ENCODE measurements at places on chromosomes 4 and X.

- DNase-seq: no peak
Observed at GRCh38 chrX:154056770-154057241, 37.1 kb upstream of the IRAK1 start.

DNA sequence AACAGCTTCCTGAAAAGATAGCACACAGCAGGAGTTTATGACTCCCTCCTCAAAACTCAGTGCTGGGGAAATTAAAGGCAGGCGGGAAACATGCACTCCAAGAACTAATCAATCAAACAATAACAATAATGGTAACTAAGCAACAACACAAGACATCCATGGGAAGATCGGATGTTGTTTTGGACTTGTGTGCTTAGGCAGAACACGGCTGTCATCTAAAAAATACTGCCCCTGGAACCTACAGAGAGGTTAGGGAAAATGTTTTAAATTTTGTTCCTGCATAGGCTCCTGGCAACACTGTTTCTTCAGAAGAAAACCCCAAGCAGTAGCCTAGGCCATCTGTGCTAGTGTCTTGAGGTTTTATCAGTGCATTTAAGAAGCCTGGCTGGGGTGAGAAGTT lies 1378.2 kb downstream of the STIM2 start:
- no peak for DNase-seq

GRCh38 chr4:104424475-104424941 lies 70.2 kb downstream of the CXXC4 start:
- DNase-seq: no peak

- DNase-seq: no peak
Observed at GRCh38 chrX:46850771-46851170, 13.9 kb downstream of the RP2 start.

GRCh38 chr4:111595456-111595855 lies 549.8 kb upstream of the FAM241A start:
- no peak for DNase-seq

GRCh38 chrX:94435799-94436198 lies 761.8 kb downstream of the FAM133A start:
- no peak for DNase-seq

GRCh38 chrX:110153896-110154295 lies 151.0 kb downstream of the TMEM164 start:
- no peak for DNase-seq

DNA sequence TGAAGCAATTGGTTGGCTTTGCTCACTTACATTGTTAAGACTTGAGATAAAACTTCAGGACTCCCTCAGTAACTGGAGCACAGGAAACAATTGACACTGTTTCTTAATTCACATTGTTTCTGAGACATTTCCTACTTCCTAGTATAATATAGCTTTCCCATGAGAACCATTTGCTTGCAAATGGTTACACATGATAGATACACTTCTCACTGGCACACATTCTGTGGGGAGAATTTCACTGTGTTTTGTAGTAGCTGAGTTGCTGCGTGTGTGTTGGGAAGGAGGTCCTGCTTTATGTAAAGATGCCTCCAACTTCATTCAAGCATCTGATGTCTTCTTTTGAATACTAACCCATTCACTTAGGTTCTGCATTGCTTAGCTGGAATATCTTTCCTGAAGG lies 85.3 kb upstream of the SLC4A4 start:
- no peak for DNase-seq

GRCh38 chrX:64394874-64395567 lies at the start of gene MTMR8:
Gene MTMR8 (minus strand): TSS chrX:64395452. CDS start chrX:64395363, 89 bp downstream.
- peak; percentile 42 for DNase-seq

GRCh38 chr4:28916585-28916984 lies 1803.6 kb upstream of the PCDH7 start:
- no peak for DNase-seq

DNA sequence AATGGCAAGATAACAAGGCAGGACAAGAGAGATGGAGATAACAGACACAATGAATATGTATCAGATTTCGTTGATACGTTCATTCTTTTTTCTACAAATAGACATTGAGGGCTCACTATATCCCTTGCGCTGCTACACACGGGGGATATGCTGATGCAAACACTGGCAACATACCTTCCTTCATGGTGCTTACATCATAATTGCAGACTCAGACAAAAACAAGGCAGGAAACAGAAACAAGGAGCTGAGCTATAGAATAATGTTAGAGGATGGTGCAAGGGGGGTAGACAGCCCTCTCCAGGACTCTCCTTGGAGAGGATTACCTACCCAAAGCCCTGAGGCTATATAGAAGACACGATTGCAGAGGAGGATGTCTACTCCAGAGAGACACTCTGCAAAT lies 1069.5 kb downstream of the DMD start:
- DNase-seq: no peak

- no peak for DNase-seq
Observed at GRCh38 chr4:74038086-74038424, 434 bp downstream of the CXCL3 start.

- DNase-seq: no peak
Observed at GRCh38 chrX:40064055-40064597, 33.6 kb downstream of the BCOR start.

- DNase-seq: no peak
Observed at GRCh38 chr4:108060164-108060563, 70.5 kb downstream of the HADH start.

GRCh38 chrX:8873956-8874355 lies 72.8 kb upstream of the FAM9A start:
- no peak for DNase-seq

DNA sequence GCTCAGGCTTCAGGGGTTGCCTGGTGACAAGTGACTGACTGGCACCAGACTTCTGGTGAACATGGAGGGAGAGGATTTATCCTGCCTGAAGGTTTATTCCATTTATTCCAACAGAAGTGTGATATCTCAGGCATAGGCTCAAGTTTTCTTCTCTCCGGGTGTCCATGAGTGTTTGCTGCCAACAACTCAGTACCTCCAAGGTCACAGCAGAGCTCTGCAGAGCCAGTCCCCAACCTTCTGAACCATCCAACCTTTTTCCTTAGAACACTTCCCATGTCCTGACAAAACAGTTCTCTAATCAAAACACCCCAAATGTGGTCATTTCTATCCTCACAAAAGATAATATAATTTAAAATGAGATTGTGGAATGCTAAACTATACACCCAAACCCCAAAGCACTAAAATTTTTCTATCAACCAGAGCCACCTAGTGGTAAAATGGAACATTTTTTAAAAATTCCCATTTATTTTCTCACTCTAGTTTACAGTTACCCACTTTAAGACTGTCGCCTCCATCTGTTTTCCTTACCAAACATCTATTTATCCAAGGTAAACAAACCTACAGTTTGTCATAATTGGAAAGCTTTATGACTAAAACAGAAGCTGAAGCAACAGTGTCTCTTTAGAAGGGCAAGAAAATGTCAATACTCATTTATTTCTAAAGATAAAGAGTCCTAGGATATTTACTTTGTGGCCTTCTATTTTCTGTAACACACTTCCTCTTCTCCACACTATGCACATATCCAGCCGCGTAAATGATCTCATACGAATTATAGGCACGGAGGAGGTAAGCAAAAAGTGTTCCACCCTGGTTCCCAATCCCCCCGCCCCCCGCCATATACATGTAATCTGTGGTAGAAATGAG lies 39.5 kb downstream of the TMEM154 start:
- DNase-seq: no peak

- no peak for DNase-seq
Observed at GRCh38 chr4:123579961-123580360, 183.4 kb downstream of the SPRY1 start.

- DNase-seq: no peak
Observed at GRCh38 chr4:70754990-70755688, 33.4 kb downstream of the RUFY3 start.

DNA sequence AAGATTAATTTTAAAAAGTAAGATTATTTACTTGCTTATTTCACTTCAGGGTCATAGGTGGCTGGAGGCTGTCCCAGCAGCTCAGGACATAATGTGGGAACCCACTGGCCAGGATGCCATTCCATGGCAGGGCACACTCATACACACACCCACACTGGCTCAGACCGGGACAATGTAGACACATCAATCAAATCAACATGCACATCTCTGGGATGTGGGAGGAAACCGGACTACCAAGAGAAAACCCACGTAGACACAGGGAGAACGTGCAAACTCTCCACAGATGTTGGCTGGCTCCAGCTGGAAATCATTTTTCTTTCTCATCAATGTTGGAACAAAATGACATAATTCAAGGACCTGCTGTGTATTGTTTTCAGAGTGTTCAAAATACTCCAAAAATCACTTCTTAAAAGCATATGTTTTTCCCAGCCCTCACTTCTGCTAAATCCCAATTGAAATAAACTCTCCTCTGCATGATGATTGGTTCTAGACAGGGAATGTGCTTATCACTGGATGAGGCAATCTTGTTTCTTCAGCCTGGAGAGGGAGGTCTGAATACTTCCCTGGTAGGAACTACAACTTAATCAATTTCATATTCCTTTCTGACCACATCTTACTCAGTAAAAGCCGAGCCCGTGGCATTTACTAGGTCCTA lies 18.6 kb upstream of the CPE start:
- DNase-seq: no peak

DNA sequence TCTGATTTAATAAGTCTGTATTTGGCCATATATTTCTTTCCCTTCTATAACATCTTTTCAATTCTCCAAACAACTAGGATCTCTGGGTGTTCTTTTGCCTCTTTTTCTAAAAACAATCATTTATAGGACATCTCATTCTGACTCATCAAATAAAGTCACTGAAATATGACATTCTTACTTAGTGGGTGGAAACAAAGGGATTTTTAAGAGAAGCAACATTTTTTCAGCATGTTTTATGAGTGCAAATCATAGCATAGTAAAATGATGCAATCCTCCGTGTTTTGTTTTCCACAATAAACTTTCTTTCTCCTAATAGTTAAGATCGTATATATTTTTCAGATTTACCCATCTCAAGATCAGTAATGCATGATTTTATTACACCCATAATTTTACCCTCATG lies 179.8 kb downstream of the SPCS3 start:
- no peak for DNase-seq

DNA sequence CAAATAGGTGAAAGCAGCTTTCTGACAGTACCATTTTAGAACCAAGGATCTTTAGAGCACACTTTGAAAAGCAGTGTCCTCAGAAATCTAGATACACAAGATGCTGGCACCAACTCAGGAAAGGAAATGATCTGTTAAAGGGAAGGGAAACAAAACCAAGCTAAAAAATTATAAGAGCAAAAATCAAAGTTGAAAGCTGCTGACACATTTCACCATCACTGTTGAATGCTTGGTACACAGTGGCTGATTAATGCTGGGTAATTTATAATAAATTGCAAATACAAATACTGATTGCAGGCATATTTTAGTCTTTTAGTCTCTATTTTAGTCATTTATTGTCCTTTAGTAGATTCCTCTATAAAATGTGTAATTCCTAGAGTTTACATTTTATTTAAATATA lies 1540.1 kb upstream of the PCDH10 start:
- DNase-seq: no peak

DNA sequence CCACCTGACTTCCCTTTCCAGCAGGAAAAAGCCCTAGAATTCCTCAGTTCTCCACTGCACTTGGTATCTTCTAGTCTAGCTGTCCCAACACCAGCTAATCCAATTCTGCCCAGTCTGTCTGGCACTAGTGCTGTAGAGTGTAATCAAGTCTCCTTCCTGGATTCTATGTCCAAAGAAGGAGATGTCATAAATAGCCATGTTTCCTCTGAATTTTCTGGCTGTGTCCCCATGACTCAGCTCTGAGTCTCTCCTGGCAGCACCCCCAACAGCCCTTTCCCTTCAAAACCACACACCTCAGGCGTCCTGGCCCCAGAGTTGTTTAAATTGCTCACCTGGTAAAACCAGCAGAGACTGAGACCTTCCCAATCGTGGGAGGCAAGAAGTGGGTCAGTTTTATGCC lies 197.2 kb downstream of the GRXCR1 start:
- no peak for DNase-seq

DNA sequence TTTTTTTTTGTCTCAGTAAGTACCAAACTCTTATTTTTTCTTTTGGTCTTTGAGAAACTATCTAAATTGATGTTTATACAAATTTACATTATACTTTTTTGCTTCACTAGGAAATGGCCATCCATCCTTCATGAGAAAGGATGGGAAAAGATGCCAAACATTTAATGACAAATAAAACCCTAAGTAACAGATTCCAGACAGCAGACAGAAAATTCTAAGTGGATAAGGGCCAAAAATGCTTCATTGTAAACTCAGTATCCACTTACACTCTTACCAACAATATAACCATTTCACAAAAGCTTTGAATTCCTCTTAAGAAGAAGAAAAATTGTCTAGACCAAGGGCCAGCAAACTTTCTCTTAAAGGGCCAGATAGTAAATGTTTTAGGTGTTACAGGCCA lies 3.5 kb downstream of the GUCY1B1 start:
- no peak for DNase-seq

DNA sequence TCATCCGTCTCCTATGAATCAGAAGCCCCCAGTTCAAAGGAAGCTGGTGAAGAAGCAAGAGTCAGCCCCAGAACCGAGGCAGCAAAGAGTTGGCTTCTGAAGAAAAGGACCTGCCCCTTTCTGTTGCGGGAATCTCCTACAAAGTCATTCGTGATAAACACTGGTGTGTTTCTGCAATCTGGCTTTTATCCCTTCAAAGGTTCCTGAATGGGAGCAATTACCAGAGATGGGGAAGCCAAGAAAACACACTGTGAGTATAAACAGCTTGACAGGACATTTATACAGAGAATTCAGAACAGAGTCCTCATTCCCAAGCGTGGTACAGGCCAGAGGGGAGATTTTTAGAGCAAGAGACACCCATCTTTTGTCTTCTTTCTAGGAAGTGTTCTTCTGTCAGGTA lies 226.8 kb upstream of the LNX1 start:
- no peak for DNase-seq

DNA sequence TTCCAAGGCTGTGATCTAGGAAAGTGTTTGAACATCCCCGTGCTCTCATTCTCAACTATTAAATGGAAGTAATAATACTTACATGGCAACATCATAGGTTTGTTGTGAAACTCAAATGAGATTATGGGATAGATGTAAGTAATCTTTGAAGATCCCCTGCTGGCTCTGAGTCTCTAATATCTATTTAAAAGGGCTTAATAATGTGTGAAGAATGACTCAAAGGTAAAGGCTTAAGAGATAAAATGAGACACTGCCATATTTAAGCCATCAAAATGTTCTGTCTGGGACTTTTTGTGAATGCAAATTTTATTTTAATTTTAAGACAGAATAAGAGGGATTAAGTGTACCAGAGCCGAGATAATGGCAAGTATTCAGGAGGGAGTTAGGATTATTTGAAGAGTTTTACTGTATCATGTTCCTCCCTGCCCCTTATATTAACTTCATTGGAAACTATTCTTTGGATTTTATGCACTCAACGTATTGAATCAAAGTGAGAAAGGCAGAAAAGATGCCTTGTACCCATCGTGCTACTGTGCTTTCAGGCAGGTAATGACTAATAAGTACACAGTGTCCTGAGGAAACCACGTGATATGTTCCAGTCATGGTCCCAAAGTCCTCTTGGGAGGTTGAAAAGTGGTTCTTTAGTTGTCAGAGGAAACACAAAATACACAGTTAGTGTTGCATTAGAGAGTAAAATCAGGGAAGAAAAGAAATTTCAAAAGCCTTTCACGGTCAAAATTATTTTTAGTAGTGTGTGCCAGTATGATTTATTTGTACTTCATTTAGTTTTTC lies 192.4 kb downstream of the RBM46 start:
- no peak for DNase-seq
